Inflammatory macrophage treated with lipopolysaccharide for 4 hours (primary cell): ENCODE measurements at places on chromosomes 2 and 18.
A peak's percentile ranks its signal among the peaks of the same experiment; 100 is the strongest.

GRCh38 chr2:30400151-30400954 lies 46.7 kb upstream of the LCLAT1 start:
- no peak for DNase-seq

GRCh38 chr2:153870308-153870707 lies 1.4 kb upstream of the GALNT13 start:
- no peak for DNase-seq

GRCh38 chr18:35378574-35378896 lies 1.4 kb upstream of the ZNF396 start:
- DNase-seq: peak; percentile 51

- DNase-seq: peak; percentile 90
These were observed 1.2 kb downstream of the RAB12 start for GRCh38 chr18:8610459-8610851.

GRCh38 chr2:185522472-185522871 lies 216.1 kb upstream of the FSIP2 start:
- DNase-seq: no peak

GRCh38 chr18:48729404-48729803 lies 190.6 kb downstream of the CTIF start:
- DNase-seq: no peak

GRCh38 chr18:69580107-69580506 lies 179.4 kb downstream of the DOK6 start:
- DNase-seq: peak; percentile 3

DNA sequence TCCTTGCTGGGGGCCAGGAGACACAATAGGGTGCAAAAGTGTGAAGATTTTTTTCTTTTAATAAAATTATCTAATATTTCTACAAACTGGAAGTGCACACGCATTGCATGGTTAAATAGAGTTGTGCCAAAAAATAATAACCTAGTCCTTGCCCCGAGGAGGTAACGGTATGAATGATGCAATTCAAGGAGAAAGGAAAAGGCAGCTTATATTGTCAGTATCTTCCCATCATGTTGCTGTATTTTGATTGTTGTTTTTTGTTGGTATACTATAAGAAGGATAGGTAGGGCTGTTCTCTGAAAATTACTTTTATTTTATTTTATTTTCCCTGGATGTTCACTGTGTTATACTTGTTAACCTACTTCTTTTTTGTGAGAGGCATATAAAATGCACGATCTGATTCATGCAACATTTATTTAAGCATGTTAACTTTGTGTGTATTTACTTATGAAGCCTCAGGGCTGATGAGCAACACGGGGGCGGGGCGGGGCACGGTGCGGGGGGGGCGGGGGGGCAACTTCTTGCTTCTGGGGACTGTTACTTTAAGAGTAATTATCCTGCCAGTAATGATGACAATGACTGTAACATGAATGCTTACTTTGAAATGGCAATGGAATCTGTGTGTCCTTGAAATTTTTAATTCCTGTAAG lies 118.6 kb downstream of the AQP4 start:
- no peak for DNase-seq

DNA sequence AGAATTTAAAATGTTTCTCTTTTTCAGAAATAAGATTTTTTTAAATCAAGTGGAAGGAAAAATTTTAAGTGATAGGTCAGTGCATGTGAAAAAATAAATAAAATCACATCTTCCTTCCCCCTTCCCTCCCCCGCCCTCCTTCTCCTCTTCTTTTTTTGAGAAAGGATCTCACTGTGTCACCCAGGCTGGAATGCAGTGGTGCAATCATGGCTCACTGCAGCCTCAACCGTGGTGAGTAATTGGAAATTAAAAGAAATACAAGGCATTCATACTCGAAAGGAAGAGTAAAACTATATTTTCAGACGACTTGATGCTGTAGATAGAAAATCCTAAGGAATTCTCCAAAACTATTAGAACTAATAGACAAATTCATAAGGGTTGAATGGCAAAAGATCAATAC lies 16.9 kb upstream of the CRACDL start:
- DNase-seq: no peak

DNA sequence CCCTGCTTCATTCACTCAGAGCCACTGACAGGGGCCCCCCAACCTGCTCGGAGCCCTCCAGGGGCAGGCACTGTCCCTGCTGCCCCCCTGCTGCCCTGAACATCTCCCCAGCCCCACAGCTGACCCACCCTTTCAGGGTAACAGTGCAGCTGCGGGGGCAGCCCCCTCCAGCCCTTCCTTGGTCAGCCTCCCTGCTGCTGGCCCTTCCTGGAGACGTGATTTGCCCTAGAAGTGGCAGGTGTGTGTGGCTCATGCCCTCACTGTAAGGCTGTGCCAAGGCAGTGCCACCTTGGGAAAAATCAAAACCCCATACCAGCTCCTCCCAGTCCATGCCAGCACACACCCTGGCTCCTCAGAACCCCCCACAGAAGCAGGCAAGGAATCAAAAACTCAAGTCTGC lies 184.2 kb upstream of the HDAC4 start:
- DNase-seq: no peak

DNA sequence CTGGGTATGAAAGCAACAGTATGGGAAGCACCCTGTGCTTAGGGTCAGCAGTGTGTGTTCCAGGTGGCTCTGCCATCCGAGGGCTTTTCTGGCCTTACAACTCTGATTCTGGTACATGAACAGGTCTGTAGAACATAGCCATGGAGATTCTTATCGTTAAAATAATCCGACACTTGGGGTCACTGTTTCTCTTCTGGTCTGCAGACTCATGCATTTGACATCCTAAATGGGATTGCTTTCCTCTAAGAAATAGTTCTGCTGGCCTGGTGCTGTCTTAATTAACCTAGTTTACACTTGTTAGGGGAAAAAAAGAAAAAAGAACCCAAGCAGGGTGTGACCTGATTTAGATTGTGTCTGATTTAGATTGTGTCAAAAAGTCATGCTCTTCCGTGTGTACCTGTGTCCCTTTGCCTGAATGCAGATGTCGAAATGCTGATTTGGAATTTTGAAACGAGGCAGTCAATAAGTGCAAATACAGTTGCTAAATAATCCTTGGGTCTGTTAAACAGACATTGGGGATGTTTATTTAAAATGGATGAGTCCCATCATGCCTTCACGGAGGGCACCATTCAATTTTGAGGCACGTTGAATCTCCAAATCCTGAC lies 59.6 kb downstream of the TRPM8 start:
- peak; percentile 8 for DNase-seq

GRCh38 chr2:58494071-58494501 lies 253.0 kb upstream of the FANCL start:
- DNase-seq: no peak

DNA sequence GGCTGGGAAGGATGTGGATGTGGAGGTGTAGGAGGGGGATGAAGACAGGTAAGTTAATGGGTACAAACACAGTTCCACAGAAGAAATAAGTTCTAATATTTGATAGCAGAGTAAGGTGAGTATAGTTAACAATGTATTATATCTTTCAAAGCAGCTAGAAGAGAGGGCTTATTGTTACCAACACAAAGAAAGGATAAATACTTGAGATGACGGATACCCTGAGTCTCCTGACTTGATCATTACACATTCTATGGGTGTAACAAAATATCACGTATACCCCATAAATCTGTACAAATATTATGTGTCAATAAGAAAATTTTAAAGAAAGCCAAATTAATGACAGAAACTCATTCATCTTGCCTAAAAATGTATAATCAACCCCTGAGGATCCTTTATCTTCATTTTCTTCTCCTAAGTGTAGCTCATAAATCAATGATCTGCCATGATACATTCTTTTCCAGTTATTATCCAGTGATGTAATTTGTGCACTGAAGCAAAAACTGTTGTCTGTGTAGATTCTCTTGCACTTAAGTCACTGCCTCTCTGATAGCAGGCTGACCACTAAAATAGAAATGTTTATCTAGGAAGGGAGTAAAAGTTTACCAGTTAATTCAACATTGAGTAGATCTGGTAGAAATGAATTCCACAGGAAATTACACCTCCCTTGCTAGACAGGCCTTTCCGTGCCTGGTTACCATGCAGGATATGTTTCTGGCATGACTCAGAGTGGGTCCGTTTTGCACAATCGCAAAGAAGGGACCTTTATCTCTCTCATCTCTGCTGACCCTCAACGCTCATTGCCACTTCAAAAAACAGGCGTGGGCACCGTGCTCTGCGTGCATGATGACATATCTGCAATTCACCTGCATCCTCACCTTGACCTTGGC lies 249.7 kb upstream of the NCKAP5 start:
- DNase-seq: no peak

DNA sequence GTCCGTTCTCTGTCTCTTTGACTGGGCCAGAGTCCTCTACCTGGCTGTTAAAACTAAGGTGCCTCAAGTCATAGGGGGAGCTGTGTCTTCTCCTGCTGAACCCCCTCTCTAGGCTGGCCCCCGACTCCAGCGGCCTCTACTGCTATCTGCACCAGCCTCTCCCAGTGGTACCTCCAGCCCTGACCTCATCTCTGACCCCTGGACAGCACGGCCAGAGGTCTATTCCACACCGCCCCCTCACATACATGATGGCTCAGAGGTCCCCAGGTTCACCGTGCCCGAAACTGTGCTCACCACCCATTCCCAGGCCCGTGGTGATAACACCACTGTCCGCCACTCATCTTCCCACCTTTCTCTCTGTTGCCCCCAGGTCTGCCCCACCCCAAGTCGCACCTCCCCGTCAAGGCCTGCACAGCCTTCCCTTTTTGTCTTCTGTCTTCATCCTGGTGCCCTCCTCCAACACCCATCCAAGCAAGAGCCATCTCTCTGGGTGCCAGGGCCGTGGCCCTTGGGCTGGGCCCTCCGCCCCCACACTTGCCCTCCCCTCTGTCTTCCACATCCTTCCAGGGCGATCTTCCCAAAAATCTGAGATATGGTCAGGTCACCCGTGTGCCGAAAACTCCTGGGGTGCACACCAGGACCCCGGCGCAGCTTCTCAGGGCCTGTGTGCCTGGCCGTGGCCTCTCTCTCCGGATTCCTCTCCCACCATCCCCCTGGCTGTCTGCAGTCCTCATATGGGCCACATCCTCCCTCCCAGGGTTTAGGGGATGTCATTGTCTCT lies 134.4 kb upstream of the ID2 start:
- DNase-seq: no peak

DNA sequence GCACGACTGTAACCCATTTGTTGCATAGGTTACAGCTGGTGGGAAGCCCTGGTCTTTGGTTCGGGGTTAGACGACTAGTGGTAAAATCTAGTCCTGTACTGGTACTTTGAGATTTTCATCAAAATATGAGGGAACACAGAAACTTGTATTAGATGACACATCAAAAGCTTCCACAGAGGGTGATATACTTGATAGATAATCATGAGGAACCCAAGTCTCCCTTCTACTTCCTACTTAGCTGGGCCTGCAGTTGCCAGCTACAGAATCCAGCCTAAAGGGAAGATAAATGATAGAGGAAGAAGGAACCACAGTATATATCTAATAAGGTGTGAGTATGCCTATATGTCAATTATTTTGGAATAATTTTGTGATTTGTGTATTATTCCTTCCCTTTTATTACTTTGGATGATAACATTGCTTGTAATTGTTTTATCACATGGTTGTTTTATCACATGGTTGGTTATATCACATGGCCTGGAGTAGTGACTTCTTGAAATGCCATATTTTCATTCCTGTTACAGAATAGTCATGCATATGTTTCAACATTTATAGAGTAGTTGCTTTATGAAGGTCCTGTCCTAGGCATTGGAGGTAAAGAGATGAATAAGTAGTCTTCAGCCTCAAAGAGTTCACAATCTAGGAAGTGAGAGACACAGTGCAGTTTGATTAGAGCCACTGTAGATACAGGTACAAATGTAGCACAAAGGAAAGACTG lies 2.9 kb downstream of the AGPS start:
- peak; percentile 80 for DNase-seq

DNA sequence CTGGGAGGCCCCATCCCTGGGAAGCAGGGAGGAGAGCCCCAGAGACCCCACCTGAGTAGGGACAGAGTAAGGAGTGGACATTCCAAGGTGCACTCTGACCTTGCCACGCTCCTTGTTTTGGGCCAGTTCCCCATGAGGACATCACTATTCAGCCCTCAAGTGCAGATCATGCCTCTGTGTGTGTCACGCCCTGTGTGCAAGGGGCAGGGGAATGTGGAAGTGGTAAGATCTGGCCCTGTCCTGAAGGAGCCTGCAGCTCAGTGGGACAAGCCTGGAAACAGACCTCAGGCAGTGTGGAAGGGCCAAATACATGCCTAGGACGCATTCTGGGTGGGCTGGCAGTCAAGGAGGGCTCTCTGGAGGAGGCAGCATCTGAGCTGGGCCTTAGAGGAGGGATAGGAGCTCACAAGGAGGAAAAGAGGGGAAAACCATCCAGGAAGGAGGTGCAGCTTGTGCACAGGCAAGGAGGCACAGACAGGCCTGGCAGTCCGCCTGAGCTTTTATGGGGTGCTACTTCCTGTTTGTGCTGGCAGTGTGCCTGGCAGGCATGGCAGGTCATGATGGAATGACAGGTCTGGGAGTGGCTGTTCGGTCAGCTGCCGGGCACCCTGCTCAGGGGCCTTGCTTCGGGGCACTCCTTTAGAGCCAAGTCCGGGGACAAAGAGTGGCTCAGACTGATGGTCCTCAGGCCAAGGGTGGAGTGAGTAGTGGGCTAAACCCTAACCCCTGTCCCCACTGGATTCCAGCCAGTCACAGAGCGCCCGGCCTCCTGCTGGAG lies 3.3 kb downstream of the KLHL30 start:
- peak; percentile 59 for DNase-seq
